ENCODE measurements at places on chromosomes 4 and X.

- DNase-seq = no peak
These were observed 160.2 kb downstream of the MAGEB5 start for GRCh38 chrX:26376037-26376708.

DNA sequence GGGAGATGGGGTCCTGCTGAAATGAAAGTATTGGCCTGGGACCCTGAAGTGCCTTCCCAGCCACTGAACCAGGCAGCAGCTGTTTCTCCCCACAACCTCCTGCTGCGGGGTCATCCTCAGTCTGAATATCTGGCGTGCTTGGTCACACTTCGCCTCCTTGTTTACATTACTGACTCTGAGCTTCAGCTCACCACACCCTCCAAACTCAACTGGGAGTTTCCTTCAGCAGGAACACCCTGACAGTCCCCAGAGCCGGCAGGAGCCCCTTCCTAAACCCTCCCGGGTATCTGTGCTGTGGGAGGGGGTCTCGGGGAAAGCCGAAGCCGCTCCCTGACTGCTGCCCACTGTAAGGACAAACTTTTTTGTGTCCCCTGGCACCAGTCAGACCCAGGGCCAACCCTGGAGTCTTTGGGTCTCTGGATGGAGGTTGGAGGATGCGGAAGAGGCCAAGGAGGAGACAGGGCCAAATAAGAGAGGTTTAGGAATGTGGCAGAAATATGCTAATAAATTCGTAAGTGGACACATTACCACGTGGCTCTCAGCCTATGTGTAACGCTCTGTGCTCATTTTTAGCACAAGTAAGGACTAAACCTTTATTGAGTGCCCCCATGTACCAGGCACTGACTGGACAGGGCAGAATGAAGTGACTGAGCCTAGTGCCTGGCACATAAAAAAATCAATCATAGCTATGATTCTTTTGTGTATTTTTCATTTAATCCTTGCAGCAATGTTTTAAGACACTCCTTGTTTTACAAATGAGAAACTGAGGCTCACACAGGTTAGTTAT is 20.7 kb downstream of the FHDC1 start:
- DNase-seq = no peak

DNA sequence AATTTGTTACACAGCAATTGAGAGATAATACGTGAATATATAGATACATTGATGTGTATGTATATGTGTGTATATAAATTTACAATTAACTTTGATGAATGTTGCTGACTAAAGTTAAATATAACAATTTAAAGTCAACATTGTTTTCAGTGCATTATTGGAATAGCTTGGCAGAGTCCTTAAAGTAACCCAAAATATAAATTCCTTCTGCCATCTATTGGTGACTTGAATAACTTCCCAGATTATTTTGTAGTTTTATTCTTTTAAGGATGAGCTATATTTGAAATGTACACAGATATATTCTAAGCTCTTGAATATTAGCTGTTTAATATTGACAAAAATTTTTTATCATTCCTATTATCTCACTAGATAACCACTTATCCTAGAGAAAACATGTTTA is 298.2 kb upstream of the FSTL5 start:
- no peak for DNase-seq

DNA sequence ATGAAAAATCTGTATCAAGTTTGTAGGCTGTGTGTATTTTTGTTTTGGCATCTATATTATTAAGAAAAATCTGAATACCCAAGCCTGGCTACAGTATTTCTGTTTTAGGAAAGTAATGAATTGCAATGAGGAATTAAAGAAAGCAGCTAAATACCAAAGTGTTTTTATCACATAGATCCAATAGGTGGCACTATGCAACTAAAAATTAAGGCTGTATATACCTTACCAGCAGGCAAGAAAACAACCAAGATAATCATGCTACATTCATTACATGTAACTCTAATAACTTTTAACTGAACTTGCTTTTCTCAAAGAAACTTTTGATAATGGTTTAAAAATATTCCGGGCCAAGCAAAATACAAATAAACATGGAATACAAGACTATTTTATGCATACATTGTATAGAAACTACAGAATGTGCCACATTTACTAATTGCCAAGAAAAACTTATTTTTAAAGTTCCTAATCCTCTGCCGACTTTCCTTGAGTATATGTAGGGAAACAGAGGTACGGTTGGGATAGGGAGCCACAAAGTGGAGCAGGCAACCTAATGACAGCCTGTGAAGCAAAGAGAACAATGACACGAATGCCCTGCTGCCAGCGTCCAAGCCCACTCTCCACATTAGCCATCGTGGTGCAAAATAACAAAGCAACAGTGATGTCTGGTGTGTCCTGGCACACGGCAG is 63.7 kb downstream of the SEC24D start:
- DNase-seq = peak; percentile 49

DNA sequence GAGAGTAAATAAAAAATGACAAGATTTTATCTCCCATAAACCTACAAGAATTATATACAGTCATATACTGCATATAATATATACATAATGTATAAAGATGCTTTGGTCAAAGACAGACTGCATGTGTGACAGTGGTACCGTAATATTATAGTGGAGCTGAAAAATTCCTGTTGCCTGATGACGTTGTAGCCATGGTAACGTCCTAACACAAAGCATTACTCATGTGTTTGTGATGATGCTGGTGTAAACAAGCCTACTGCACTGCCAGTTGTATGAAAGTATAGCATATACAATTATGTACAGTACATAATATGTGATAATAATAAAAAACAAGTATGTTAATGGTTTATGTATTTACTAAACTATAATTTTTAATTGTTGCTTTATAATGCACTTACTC is 245.2 kb upstream of the CENPE start:
- DNase-seq = no peak

GRCh38 chrX:118286066-118286762 is 59.7 kb upstream of the WDR44 start:
- DNase-seq = no peak

- no peak for DNase-seq
These were observed 14.5 kb upstream of the NDUFC1 start for GRCh38 chr4:139316733-139317132.

DNA sequence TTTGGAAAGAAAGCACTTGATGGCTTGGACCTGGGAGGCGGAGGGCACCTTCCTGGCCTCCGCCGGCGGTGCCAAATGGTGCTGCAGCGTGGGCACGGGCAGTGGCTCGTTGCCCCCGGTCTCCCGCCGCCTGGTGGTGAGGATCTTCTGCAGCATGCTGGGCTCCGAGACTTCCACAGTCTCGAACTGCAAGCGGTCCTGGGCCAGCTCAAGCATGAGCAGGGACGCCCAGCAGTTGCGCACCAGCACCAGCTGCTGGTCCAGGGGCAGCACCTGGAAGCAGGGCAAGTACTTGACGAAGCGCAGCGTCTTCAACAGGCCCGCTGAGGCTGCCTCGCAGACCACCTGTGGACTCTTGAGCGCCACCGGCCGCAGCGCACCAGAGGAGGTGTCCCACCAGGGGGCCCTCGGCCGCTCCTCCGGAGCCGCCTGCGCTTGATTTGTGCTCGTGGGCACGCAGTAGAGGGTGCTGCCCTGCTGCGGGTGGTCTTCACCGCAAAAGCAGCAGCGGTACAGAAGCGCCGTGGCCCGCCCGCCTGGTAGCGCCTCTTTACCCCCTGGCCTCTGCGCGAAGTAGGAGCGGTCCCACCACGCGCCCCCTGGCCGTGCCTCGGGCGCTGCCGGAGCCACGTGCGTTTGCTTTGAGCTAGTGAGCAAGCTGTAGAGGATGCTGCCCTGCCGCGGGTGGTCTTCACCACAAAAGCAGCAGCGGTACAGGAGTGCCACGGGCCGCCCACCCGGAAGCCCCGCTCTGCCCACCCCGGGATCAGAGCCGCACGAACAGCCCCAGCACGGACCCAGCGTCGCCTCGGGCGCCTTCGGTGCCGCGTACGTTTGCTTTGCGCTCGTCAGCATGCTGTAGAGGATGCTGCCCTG is 689 bp downstream of the NR0B1 start:
- no peak for DNase-seq

DNA sequence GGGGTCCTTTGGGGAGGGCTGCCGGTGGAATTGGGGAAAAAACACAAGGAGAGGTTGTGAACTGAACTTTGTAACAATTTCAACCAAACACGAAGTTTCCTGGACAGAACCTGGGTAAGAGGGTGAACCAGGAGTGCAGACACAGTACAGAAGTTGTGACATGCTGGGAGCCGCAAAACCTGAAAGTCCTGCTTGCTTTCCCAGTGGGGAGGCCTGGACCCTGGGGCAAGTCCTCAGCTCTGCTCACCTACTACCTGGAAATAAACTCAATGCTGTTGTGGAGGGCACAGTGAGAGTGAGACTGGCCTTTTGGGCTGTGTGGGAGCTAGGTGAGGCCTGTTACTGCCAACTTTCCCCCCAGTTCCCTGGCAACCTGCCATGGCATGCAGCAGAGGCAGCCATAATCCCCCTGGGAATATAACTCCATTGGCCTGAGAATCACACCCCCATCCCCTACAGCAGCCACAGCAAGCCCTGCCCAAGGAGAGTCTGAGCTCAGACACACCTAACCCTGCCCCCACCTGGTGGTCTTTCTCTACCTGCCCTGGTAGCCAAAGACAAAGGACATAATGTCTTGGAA is 162.8 kb downstream of the THOC2 start:
- no peak for DNase-seq

GRCh38 chrX:23332101-23332887 is 2.4 kb upstream of the PTCHD1 start:
- DNase-seq = peak; percentile 12

DNA sequence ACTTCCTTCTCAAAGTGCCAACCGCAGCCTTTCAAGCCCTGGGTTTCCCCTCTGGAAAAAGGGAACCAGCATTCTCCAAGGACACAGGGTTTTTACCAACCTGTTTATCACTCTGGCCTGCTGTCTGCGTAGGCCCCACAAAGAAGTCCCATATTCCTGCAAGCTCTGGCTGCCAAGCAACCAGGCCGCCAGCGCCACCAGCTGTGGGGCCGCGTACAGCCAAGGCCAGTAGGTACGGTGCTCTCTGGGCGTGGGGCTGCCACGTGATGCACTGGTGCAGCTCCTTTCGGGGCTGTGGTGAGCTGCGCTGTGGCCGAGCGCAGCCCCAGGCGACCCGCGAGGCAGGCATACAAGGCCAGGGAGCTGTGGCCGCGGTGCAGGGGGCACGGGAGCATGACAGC is 22.1 kb downstream of the LUZP4 start:
- no peak for DNase-seq

DNA sequence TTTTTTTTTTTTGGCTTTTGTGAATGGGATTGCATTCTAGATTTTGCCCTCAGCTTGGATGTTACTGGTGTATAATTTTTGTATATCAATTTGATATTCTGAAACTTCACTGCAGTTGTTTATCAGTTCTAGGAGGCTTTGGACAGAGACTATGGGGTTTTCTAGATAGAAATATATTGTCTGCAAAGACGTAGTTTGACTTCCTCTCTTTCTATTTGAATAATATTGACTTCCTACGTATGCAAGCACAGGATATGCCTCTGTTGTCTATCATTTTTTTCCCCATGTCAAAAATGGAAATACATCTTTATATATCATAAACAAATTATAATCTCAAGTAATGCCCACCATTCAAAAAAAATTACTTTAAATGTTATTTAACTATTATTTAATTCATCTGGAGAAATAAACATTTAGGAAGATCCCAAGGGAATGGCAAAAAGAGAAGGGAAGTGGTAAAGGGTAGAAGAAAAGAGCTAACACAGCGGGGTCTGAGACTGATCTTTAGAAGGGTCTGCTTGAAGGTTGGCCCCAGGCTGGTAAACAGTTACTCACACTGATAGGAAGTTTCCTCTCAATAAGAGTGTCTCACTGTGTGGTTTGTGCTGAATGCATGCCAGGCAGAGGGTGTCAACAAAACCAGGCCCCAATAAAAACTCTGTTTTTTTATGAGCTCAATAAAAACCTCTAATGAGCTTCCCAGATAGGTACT is 35.7 kb downstream of the ZNF518B start:
- DNase-seq = no peak

DNA sequence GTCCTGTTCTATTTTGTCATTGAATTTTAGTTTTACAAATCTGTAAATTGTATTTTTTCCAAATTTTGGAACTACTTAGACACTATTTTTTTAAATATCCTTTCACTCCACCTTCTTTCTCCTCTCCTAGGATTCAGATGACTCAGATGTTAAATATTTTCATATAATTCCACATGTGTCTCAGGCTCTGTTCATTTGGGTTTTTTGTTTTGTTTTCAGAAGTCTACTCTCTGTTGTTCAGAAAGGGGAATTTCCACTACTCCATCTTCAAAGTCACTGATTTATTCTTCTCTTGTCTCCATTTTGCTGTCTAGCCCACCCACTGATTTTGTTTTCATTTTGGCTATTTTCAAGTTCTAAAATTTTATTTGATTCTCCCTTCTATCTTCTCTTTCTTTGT is 264.0 kb upstream of the SLIT2 start:
- no peak for DNase-seq

DNA sequence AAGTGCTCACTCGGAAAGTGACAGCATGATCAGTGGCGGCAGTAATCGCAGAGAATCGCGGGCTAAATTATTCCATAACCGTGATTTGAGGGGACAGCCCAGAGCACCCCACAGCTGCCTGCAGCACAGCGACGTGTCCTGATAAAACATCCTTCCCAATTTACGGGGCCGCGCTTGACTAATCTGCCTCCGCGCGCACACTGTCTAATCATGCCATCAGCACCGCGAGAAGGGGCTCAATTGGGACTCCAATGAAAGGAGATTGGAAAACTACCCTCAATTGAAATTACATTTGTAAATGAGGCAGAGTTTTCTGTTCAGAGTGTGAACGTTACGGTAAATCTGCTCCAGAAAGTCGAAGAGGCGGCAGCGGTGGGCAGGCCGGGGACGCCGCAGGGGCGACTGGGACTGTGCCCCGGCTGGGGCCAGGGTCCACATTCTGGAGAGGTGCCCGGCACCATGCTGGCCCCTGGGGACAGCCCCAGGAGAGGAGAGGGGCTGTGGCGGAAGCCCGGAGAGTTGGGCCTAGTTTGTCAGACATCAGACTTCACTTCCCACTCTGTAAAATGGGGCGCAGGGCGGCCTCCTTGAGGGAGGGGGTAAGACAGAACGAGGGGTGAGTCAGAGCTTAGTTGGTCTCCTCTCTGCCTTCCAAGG is 107.7 kb downstream of the FAM53A start:
- no peak for DNase-seq

GRCh38 chrX:129642641-129643040 is 12.1 kb downstream of the APLN start:
- no peak for DNase-seq

- DNase-seq = no peak
These were observed 15.8 kb upstream of the LDB2 start for GRCh38 chr4:16914208-16914607.

DNA sequence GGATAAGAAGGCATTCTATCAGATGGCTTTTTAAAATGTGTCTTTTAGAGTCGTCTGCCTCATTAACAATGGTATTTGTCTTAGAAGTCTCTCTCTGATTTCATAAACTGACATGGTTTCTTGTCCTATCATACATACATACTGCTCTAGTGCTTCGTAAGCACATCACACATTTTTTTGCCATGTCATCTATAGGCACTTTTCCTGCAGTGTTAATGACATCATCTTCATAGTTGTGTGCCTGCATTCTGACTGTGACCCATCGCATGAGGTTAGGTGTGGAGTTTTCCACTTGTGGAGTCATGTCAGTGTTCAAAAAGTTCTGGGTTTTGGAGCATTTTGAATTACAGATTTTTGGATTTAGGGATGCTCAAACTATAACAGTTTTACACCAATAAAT is 361.6 kb upstream of the SPOCK3 start:
- no peak for DNase-seq

Data from D341Med (cell line).